ENCODE measurements at places on chromosomes 5 and 9. TPM values are rescaled to one million over a fixed set of nuclear protein-coding genes. Genes with fewer than 3 reads are reported as not detected.

GPR151 gene
- not detected for total RNA-seq

MYOT gene
- total RNA-seq = not detected

IRGM gene
- 2.6 TPM for total RNA-seq

OTULINL gene
- 9.1 TPM for total RNA-seq

NTNG2 gene
- 0.76 TPM for total RNA-seq

RASGRF2 gene
- 10.8 TPM for total RNA-seq

DNA sequence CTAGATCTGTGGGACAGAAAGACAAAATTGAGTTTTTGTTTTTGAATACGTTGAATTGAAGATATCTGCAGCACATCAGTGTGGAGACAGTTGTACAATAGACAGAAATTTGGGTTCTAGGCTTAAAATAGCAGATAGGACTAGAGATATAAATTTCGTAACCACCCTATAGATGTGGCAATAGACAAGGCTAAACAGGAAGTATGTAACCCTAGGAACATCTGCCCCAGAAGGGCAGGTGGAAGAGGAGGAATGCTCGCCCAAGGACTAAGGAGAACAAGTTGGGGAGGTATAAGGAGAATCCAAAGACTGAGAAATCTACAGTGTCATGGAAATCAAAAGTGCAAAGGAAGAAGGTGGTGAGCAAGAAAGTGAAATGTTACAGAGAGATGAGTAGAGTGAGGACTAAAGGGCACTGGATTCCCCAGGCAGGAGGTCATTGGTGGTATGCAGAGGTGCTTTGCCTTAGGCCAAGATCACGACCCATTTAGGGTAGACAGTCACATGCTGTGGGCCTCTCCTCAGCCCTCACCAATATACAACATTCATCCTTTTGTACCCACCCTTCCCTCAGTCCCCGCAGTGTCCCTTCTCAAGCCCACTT lies 109.1 kb upstream of the ELL2 start:
- no peak overlapping the region for H3K27ac ChIP-seq
- DNase-seq = no peak
- peaks cover 19% of the 10 kb centered on the region for H3K4me1 ChIP-seq
- H3K36me3 ChIP-seq = no peaks in the 10 kb centered on the region
- H3K4me3 ChIP-seq = no peak overlapping the region

DNA sequence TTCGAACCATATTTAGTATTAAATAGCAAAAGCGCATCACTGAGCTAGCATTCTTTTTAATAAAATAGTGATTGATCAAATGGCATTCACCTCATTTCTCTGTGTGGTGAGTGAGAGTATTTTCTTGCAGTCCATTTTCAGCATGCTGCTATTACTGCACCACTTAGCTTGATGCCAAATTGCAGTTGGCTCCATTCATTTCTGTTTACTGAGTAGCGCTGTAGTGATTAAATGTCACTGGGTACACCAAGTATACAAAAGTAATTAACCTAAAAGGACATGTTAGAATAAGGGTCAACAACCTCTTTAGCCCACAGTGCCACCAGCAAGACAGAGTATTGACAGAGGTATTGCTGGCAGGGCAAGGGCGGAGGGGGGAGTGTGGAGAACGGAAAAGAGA lies 122.0 kb downstream of the TLE4 start:
- no peaks in the 10 kb centered on the region for H3K36me3 ChIP-seq
- H3K4me3 ChIP-seq = no peak overlapping the region
- peaks cover 45% of the 10 kb centered on the region for H3K4me1 ChIP-seq
- H3K27ac ChIP-seq = no peak overlapping the region
- no peak for DNase-seq

GRCh38 chr9:93051680-93052089 lies 6.8 kb upstream of the SUSD3 start:
- no peak overlapping the region for H3K4me3 ChIP-seq
- no peak overlapping the region for H3K27ac ChIP-seq
- peaks cover 21% of the 10 kb centered on the region for H3K4me1 ChIP-seq
- DNase-seq = no peak
- no peaks in the 10 kb centered on the region for H3K36me3 ChIP-seq

DNA sequence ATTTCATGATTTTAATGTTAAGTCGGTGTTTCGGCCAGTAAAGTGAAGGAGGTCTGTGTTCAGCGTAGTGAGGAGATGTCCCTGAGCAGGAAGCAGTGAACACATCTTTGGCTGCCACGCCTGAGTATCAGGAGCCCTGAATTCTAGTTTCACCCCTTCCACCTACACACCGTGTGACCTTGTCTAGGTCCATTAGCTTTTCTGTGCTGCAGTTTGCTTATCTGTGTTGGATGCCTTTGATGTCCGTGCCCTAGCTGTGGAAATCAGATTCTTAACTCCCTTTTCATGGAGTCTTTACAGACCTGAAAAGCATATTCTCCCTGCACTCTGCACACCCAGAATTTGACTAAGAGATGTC lies 601 bp downstream of the FBXO38 start:
- H3K27me3 ChIP-seq = no peaks in the 10 kb centered on the region
- H3K4me1 ChIP-seq = peaks cover 67% of the 10 kb centered on the region
- peaks cover 27% of the 10 kb centered on the region for H3K36me3 ChIP-seq
- peak; percentile 25 for DNase-seq

DNA sequence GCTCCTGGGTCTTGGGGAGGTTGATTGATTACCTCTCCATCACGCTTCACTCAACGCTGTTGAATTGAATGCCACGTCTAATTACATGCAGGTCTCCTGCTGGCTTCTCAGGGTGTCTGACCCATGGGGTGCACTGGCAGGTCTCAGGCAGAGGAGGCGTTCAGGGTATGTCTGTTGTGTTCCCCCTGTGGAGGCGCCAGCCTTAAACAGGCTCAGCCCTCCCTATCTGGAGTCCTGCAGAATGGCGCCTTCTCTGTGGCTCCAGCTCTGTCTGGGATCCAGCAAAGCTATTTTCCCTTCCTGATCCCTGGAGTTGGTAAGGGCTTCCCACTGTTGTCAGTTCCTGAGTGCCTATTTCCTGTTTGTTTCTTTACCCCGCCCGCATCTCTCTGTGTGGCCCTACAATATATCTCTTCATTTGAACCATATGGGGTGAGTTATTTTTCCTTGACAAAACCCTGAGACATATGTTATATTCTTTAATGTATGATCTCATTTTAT lies 150.0 kb downstream of the NTRK2 start:
- no peak overlapping the region for H3K4me3 ChIP-seq
- no peak for DNase-seq
- no peaks in the 10 kb centered on the region for H3K36me3 ChIP-seq
- no peaks in the 10 kb centered on the region for H3K4me1 ChIP-seq
- H3K27ac ChIP-seq = no peak overlapping the region

- peaks cover 10% of the 10 kb centered on the region for H3K4me1 ChIP-seq
- no peak overlapping the region for H3K4me3 ChIP-seq
- no peaks in the 10 kb centered on the region for H3K27me3 ChIP-seq
These were observed 121.5 kb downstream of the EHMT1 start for GRCh38 chr9:137740312-137740711.

GRCh38 chr9:70577671-70578070 lies 163.2 kb upstream of the KLF9 start:
- H3K27me3 ChIP-seq = no peaks in the 10 kb centered on the region
- H3K4me3 ChIP-seq = no peak overlapping the region
- peaks cover 1% of the 10 kb centered on the region for H3K36me3 ChIP-seq
- H3K27ac ChIP-seq = no peak overlapping the region
- H3K4me1 ChIP-seq = peaks cover 13% of the 10 kb centered on the region
- DNase-seq = no peak

GRCh38 chr5:116566251-116566650 lies 8.4 kb downstream of the SEMA6A start:
- H3K27ac ChIP-seq = no peak overlapping the region
- no peak for DNase-seq
- H3K4me3 ChIP-seq = no peak overlapping the region

GRCh38 chr5:168822745-168823281 lies 243.6 kb upstream of the PANK3 start:
- no peaks in the 10 kb centered on the region for H3K36me3 ChIP-seq
- peak; percentile 44 for DNase-seq
- H3K27ac ChIP-seq = peak overlapping the region; percentile 34

GRCh38 chr9:11871852-11872251 lies 821.3 kb upstream of the TYRP1 start:
- no peak overlapping the region for H3K27ac ChIP-seq
- DNase-seq = no peak
- no peak overlapping the region for H3K4me3 ChIP-seq
- no peaks in the 10 kb centered on the region for H3K4me1 ChIP-seq

GRCh38 chr5:72241346-72242003 lies 78.6 kb downstream of the MRPS27 start:
- no peaks in the 10 kb centered on the region for H3K27me3 ChIP-seq
- no peak overlapping the region for H3K27ac ChIP-seq
- peaks cover 10% of the 10 kb centered on the region for H3K4me1 ChIP-seq
- peaks cover 25% of the 10 kb centered on the region for H3K36me3 ChIP-seq
- no peak overlapping the region for H3K4me3 ChIP-seq

- no peaks in the 10 kb centered on the region for H3K36me3 ChIP-seq
- no peaks in the 10 kb centered on the region for H3K4me1 ChIP-seq
- no peak overlapping the region for H3K27ac ChIP-seq
- no peak for DNase-seq
These were observed 367.0 kb upstream of the DAP start for GRCh38 chr5:11128021-11128420.

DNA sequence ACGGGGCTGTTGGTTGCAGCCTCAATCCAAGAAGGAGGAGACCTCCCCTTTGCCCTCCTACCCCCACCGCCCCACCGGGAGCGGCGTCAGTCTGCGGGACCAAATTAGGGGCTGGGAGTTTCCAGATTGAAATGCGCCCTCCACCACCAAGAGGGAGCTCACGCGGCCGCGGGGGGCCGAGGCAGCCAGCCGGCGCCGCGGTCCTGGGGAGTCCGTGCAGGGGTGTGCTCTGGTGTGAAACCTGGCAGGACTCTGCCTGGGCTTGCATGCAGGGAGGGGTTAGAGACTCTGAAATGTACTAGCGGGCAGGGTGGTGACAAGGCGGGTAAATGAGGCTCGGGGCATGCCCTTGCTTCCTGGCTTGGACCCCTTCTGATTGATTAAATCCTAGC lies 989 bp upstream of the FBN2 start:
- peaks cover 2% of the 10 kb centered on the region for H3K4me1 ChIP-seq
- no peaks in the 10 kb centered on the region for H3K36me3 ChIP-seq
- peaks cover 39% of the 10 kb centered on the region for H3K27me3 ChIP-seq
- no peak overlapping the region for H3K27ac ChIP-seq
- no peak overlapping the region for H3K4me3 ChIP-seq

DNA sequence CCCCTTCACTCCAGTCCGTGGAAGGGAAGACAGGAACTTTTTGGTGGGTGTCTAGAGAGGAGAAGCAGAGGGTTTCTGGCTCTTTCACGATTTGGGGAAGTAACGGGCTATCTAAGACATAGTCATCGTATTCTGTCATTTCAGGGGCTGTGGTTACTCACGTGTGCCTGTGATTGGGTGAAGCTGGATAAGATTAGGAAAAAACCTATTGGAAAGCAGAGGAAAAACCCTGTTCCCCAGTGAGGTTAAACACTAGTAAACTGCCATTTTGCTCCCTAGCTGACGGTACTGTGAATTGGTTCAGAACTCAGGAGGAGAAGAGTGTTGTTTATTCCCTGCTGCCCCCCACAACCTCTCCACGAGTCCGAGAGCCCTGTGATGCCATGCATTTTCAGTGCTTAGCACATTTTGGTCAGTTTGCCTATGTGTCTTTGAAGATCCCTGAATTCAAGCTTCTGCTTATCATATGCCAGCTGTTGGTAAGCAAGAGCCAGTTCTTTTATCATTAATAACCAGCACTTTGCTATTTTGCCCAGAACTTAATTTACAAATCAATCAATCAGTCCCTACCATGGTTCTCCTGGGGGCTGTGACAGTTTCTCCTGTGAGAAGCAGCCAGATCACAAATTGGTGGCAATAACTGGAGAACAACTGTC lies 45.1 kb upstream of the ROR2 start:
- no peak overlapping the region for H3K27ac ChIP-seq
- H3K36me3 ChIP-seq = no peaks in the 10 kb centered on the region
- no peak overlapping the region for H3K4me3 ChIP-seq

DNA sequence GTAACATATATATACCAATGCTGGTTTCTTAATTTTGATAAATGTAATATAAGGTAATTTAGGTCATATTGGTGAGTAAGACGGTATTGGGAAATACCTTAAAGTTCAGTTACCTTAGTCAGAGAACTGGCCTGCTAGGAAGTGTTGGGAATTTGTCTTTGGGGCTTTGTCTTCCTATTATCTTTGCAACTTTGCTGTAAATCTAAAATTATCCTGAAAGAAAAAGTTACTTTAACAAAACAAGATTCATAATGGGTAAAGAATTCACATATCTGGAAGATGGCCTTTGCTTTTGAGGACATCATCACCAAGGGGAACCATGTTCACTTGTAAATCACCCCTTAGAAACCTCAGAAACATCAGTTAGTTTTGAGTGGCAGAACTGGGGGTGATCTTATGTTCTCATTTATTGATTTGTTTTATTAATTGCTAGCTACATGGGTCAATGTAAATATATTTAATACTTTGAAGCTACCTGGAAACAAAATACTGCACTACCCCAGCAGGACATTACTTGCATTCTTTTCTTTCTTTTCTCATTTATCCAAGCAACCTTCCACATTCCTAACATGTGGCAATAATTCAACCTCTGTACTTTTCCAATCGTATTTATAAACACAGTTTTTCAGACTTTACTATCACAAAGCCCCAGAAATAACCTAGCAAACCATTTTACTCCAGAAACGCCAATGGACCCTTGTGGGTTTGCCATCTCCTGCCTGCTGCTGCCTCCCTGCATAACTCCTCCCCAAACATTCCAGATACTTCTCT lies 41.4 kb downstream of the GLIS3 start:
- H3K36me3 ChIP-seq = no peaks in the 10 kb centered on the region
- DNase-seq = no peak

GRCh38 chr9:130444565-130445221 lies at the start of gene ASS1:
Gene ASS1 (plus strand): TSS chr9:130444961. CDS start chr9:130452229, 7,268 bp downstream.
- peaks cover 16% of the 10 kb centered on the region for H3K4me1 ChIP-seq
- peaks cover 2% of the 10 kb centered on the region for H3K36me3 ChIP-seq
- H3K4me3 ChIP-seq = peak within 1 kb of the TSS; percentile 55
- H3K27ac ChIP-seq = no peak within 1 kb of the TSS

DNA sequence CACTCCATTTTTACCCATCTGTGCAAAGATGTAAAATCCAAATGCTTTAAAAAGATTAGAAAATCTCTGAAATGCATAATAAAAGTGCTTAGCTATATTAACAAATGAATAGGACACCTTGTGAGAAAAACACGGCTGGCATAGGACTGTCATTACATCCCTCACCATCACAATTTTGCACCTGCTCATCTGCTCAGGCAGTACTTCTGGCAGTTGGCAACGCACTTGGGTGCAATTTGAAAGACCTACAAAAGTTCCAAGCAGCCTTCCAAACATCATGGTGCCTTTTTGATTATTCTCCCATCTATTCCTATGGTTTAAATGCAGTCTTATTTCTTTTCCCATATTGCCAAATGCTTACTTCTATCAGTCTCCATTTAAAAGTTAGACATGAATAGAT lies 501.8 kb downstream of the ENC1 start:
- no peak overlapping the region for H3K27ac ChIP-seq
- no peaks in the 10 kb centered on the region for H3K4me1 ChIP-seq
- H3K4me3 ChIP-seq = no peak overlapping the region
- no peak for DNase-seq
- no peaks in the 10 kb centered on the region for H3K36me3 ChIP-seq
- H3K27me3 ChIP-seq = peaks cover 11% of the 10 kb centered on the region

Measured in activated naive CD4-positive, alpha-beta T cell treated with anti-CD3 and anti-CD28 coated beads for 36 hours (primary cell).